A549 treated with CpdA at 1 μM for 4 hours (cell line): ENCODE measurements at places on chromosomes 5 and 9. TPM values are rescaled to one million over a fixed set of nuclear protein-coding genes. Genes with fewer than 3 reads are reported as not detected.

Gene DPP7
- 71.6 to 131 TPM (median 112 TPM) in 5 replicates for total RNA-seq

Gene C9orf152
- 0.08 to 0.12 TPM (median 0.09 TPM) in 3 of 5 replicates, not detected in the others for total RNA-seq

Gene SEMA5A
- total RNA-seq = not detected in 5 replicates

Gene STK32A
- 0.09 to 0.30 TPM (median 0.29 TPM) in 5 replicates for total RNA-seq

Gene GARIN3
- total RNA-seq = not detected in 5 replicates

Gene PCDHGA9
- 0.06 to 0.14 TPM (median 0.08 TPM) in 3 of 5 replicates, not detected in the others for total RNA-seq

Gene ADAMTS12
- 6.5 to 8.6 TPM (median 7.4 TPM) in 5 replicates for total RNA-seq

Gene CCL27
- total RNA-seq = 0.23 to 0.66 TPM (median 0.32 TPM) in 3 of 5 replicates, not detected in the others

Gene PDE6A
- 0.08 to 0.26 TPM (median 0.12 TPM) in 5 replicates for total RNA-seq

Gene C9orf50
- not detected in 5 replicates for total RNA-seq

Gene PPP3R2
- total RNA-seq = not detected in 5 replicates

Gene DEPDC1B
- total RNA-seq = 15.6 to 19.1 TPM (median 18.5 TPM) in 5 replicates

Gene FAM151B
- total RNA-seq = 1.5 to 3.7 TPM (median 1.7 TPM) in 5 replicates

Gene COL5A1
- total RNA-seq = 33.0 to 64.6 TPM (median 55.0 TPM) in 5 replicates

Gene CD274
- total RNA-seq = 2.1 to 2.5 TPM (median 2.2 TPM) in 5 replicates

Gene CTXN3
- not detected in 5 replicates for total RNA-seq

Gene SLIT3
- total RNA-seq = 13.2 to 21.0 TPM (median 19.6 TPM) in 5 replicates

Gene SH2D3C
- total RNA-seq = 0.03 to 0.16 TPM (median 0.13 TPM) in 4 of 5 replicates, not detected in the other

Gene NIPAL4
- 8.6 to 13.5 TPM (median 10.9 TPM) in 5 replicates for total RNA-seq

Gene NRG2
- 1.7 to 2.5 TPM (median 1.9 TPM) in 5 replicates for total RNA-seq

Gene DAB2IP
- total RNA-seq = 11.5 to 14.9 TPM (median 13.5 TPM) in 5 replicates

Gene PDE8B
- 0.82 to 1.7 TPM (median 1.6 TPM) in 5 replicates for total RNA-seq

Gene ANKDD1B
- total RNA-seq = 0.06 to 0.11 TPM (median 0.08 TPM) in 3 of 5 replicates, not detected in the others

Gene GKAP1
- 4.5 to 6.4 TPM (median 5.5 TPM) in 5 replicates for total RNA-seq

Gene PCDHGA11
- 0.02 TPM in 1 of 5 replicates, not detected in the others for total RNA-seq

Gene CCT5
- total RNA-seq = 517 to 793 TPM (median 549 TPM) in 5 replicates

Gene AGXT2
- not detected in 5 replicates for total RNA-seq

Gene SLCO6A1
- total RNA-seq = not detected in 5 replicates

Gene PCDHGA2
- total RNA-seq = 0.44 to 0.73 TPM (median 0.59 TPM) in 5 replicates

Gene PCDHGA7
- total RNA-seq = 0.72 to 1.3 TPM (median 0.96 TPM) in 5 replicates

Gene ESM1
- total RNA-seq = not detected in 5 replicates

Gene STPG3
- not detected in 5 replicates for total RNA-seq

Gene GMCL2
- total RNA-seq = not detected in 5 replicates

Gene RPS23
- 3,345 to 4,989 TPM (median 3,602 TPM) in 5 replicates for total RNA-seq

Gene ROPN1L
- total RNA-seq = 1.9 to 2.7 TPM (median 2.3 TPM) in 5 replicates

Gene ABL1
- 40.4 to 54.3 TPM (median 49.3 TPM) in 5 replicates for total RNA-seq

Gene PCDHA10
- total RNA-seq = 0.01 to 0.02 TPM in 2 of 5 replicates, not detected in the others

Gene DELE1
- total RNA-seq = 43.0 to 58.2 TPM (median 56.9 TPM) in 5 replicates

Gene SAXO1
- not detected in 5 replicates for total RNA-seq

Gene CACFD1
- total RNA-seq = 3.3 to 4.8 TPM (median 4.4 TPM) in 5 replicates

Gene LOX
- 0.71 to 1.6 TPM (median 1.4 TPM) in 5 replicates for total RNA-seq
